Fibroblast of skin of right biceps (primary cell): ENCODE measurements at places on chromosomes 11 and 22.

- DNase-seq = peak; percentile 20
Measured at GRCh38 chr11:26626346-26626745, 54.3 kb upstream of the MUC15 start.

- peak; percentile 64 for DNase-seq
Measured at GRCh38 chr11:19929655-19930054, 217.0 kb downstream of the NAV2 start.

DNA sequence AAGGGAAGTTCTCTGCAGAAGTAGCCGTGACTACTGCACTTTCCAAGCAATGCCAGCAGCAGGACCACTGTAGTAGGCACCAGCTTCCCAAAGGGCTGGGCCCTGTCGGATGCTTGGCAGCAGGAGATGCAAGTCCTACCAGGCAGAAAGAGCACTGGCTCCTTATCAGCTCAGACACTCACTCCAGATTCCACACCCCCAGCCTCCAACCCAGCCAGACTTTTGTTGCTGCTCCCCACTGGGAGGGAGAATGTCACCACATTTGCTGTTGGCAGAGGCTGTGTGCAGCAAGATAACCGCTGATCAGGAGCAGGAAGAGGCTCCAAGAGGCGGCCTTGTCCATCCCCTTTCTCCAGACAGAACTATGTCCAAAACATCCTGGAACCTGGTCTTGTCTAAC, 118.7 kb downstream of the C11orf58 start:
- no peak for DNase-seq

DNA sequence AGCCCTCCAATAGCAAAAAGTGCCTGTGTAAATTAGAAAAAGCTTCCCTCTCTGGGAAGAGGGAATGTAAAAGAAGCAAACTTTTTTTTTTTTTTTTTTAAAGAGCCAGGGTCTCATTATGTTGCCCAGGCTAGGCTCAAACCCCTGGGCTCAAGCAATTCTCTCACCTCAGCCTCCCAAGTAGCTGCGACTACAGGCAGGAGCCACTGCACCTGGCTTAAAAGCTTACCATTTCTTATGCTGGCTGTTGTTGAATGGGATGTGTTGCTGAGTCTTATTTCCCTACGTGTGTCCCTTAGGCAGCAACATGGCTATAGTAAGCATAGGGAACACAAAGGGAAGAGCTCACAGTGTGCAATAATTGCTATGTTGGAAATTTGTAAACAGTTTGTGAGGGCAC, 225.5 kb upstream of the CCDC90B start:
- DNase-seq = no peak

- no peak for DNase-seq
Measured at GRCh38 chr11:15099267-15099666, 15.5 kb upstream of the INSC start.

GRCh38 chr11:31645747-31646146, 136.2 kb downstream of the ELP4 start:
- DNase-seq = peak; percentile 92

DNA sequence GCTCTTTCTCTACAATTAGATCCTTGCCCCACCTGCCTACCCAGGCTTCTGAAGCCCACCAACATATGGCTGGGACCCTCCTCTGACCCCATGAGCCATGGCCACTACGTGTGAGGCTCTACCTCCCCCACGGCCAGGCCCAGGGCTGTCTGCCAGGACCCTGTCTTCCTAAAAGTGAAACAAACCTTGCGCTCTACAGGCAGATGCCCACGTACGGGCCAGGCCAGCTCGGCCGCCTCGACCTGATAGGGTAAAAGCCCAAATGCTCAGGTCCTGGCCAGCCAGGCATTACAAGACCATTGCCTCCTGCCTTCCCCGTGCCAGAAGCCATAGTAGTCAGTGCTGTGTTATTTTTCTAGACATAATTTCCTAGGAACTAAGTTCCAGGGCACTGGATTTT, 1496.4 kb downstream of the BRD1 start:
- no peak for DNase-seq

DNA sequence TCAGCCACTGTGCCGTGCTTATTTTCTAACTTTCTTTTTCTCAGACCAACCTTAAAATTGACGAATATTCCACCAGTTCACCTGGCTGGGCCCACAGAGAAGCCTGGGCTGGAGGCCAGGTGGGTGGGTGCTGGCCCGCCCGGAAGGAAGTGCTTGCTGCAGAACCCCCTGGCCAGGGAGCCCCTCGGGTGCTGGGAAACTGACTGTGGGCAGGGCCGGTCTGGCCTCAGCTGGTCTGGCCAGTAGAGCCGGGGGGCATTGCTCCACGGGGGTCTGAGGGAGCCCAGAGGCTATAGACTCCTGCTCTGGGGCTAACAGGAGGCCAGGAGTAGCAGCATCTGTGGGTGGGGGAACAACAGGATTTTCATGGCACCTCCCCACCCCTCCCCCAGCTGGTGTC, 6.8 kb upstream of the CHID1 start:
- DNase-seq = no peak

DNA sequence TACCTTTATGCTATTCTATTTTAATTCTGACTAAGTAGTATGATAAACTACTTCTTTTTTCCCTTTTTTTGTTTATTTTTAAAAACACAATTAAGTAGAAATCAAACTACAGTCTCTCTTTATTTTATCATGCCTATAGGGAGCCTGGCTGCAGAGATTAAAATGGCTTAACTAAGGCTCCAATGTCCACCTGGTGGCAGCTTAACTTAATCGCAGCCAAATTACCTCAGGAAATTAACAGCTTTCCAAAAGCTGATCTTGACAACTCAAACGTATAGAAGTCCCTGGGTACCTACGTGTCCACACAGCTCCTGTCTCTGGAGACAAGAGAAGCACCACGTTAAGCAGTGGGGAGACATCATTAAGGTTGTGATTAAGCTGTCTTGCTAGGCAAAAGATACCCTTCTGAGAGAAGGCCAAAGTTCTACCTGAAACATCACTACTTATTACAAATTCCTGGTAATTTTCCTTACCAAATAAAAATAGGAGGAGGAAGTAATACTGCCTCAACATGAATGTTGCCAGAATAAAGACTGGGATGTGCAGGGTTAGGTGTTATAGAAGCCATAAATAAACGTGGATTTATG, 63.2 kb upstream of the SNX19 start:
- DNase-seq = peak; percentile 18

DNA sequence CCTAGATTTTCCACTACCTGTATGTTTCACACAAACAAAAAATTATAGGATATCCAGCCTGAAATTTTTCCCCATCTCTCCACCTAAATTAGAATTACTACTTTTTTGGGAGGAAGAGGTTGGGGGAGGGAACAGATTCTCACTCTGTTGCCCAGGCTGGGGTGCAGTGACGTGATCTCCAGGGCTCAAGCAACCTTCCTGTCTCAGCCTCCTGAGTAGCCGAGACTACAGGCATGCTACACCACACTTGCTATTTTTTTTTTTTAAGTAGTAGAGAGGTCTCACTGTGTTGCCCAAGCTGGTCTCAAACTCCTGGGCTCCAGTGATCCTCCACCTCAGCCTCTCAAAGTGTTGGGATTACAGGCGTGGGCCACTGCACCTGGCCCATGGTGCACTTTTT, 9.5 kb downstream of the JAML start:
- DNase-seq = no peak
